ENCODE measurements at places on chromosomes 6 and 20.

- DNase-seq = no peak
These were observed 143.7 kb downstream of the CDH26 start for GRCh38 chr20:60101891-60102281.

GRCh38 chr6:154478701-154479060 lies 31.8 kb downstream of the CNKSR3 start:
- DNase-seq = no peak

GRCh38 chr6:75993236-75994162 lies 79.0 kb downstream of the IMPG1 start:
- DNase-seq = no peak

DNA sequence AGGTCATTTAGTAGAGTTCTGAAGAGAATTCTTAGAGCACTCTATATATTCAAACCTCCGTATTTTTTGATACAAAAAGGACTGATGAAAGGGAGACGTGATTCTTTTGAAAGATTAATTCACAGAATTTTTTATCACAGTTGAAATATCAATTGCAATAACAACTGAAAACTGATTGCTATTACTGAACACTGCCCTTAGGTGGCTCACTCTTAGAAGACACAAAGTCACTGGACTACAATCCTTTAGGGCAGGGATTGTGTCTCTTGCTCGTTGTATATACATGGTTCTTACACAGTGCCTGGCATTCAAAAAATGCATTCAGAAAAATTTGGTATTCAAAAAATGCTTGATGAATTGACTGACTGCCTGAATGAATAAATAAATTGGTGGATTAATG lies 17.1 kb upstream of the CALHM6 start:
- no peak for DNase-seq

DNA sequence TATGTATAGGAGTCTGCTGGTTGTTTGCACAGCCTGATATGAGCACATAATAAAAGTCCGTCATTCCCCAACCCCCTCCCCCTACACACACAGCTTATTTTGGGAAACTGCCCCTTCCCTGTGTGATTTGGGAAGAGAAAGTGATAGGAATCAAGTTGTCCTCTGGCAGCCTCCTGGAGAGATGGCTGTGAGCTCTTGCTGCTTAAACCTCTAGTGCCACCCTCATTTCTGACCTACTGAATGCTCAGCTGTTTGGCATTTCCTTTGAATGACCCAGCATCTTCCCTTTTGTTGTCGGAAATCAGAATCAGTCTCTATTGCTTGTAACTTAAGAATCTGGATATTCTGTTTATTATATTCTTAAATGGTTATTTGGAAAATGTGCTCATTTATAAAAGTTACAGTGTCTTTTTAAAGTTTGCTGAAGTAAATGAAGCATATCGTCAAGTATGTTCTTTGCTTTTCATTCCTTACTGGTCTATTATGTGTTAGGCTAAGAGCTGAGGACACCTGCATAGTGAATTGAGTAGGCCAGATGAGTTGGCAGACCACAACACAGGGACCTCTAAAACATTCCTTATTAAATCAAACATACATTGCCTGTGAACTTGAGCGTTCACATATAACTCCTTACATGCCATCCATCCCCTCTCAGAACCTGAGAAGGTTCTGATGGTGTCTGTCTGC lies 5.5 kb downstream of the RWDD2A start:
- DNase-seq = no peak

DNA sequence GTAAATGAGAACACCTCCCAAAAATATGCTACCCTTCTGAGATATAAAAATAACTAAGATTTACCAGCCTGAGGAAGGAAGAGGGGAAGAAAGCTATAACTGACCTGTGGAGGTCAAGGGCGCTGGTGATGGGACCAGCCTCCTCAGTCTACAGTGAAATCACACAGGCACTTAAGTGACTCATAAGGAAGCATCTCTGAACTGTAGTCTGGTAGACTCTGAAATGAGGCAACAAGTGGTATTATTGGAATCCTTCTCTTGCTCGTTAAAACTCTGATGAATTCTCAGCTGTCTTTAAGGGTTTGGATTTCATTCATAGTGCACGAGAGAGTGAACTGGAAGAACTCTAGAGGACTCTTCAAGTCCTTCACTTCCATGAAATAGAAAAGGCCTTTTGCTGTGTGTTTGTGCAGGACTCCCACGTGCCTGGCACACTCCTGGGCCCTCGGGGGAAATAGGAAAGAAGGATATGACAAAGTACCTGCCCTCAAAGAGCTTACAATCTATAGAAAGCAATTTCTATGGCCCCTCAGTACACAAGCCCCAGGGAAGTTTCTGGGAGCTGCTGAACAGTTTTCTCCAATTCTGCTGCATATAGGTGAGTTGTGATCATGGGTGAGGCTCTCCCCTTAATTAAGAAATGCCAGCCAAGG lies 231.8 kb upstream of the RREB1 start:
- DNase-seq = peak; percentile 94

GRCh38 chr6:146267946-146268345 lies 239.1 kb downstream of the GRM1 start:
- DNase-seq = no peak

GRCh38 chr6:86857783-86858182 lies 79.5 kb upstream of the HTR1E start:
- DNase-seq = no peak

DNA sequence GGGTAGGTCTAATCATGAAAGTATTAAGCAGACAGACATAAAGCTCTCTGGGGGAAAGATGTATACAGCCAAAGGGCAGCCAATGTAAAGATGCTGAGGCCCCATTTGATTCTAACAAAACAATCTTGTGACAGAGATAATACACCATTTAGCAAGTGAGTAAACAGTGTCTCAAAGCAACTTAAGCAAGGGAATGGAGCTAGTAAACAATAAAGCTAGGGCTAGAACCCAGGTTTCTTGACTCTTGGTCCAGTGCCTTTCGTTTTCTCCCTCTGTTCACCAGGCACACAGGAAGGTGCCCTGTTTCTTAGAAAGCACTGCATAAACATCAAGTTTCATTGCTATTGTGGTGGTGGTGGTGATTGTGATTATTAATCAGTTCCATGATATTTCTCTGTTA lies 5.1 kb downstream of the ELOVL2 start:
- DNase-seq = no peak

DNA sequence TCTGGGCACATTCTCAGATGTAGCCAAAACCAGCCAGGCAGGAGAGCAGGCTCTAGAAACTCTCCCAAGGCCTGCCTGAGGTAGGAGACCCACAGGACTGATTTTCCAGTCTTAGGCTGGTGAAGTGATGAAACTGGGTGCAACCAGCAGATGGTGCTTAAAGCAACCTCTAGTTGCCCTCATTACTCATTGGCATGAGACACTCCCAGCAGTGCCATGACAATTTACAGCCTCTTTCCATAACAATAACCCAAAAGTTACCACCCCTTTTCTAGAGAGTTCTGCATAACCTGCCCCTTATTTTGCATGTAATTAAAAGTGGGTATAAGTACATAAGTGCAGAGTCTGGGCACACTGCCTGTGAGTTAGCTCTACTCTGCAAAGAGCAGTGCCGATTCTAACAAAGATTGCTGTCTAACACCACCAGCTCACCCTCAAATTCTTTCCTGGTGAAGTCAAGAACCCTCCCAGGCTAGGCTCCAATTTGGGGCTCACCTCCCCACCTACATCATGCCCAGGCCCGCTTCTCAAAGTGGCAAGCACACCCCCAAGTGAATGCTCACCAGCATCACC lies 14.4 kb upstream of the GPR6 start:
- no peak for DNase-seq

- DNase-seq = peak; percentile 56
These were observed 131.8 kb downstream of the TIAM2 start for GRCh38 chr6:155126727-155127439.

DNA sequence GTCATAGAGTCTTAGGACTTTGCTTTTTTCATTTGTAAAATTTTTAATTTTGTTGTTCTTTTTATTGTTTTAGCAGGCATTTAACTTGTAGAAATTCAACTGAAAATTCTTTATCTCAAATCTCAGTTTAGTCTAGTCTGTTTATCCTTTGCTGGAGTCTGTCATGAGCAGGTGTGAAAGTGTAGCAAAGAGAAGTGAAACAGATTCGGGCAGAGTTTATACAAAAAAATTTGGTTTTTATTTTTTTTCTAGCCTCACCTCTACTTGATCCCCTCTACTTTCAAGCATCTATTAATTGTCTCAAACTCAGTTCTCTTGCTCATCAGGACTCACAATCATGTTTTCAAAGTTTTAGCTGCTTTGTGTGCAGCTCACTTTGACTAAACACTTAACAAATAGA lies 655.2 kb downstream of the HDGFL1 start:
- DNase-seq = no peak

GRCh38 chr20:5109276-5109675 lies 10.5 kb downstream of the PCNA start:
- no peak for DNase-seq

- DNase-seq = peak; percentile 34
These were observed 10.4 kb downstream of the PLCG1 start for GRCh38 chr20:41147767-41148191.

DNA sequence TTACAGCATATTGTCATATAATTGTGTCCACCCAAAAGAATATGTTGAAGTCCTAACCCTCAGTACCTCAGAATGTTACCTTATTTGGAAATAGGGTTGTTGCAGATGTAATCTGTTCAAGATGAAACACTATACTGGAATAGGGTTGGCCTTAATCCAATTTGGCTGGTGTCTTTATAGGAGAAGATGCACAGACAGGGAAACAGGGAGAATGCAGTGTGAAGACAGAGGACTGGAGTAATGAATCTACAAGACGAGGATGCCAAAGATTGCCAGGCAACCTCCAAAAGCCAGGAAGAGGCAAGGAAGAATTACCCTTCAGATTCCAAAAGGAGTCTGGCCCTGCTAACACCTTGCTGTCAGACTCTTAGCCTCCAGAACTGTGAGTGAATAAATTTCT lies 482.9 kb downstream of the PTPRT start:
- no peak for DNase-seq

GRCh38 chr6:98107801-98108200 lies 726.6 kb upstream of the POU3F2 start:
- DNase-seq = no peak

GRCh38 chr6:39731565-39731964 lies 6.4 kb upstream of the KIF6 start:
- DNase-seq = no peak

DNA sequence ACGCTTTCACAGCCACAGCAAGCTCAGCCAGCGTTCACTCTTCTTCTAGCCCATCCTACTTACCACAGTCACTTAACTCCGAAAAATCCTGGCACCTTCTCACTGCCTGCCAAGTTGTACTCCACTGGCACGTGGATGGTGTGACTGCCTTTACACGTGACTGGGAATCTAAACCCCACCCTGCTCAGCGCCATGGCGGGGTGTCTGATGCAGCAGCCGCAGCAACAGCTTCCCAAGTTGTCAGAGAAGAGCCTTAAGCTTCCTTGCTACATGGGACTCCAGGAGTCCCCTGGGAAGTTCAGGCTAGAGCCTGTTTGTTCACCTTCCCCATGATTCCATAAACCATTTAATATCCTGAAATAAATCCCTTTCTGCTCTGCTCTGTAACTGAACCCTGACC lies 61.9 kb upstream of the FOXC1 start:
- no peak for DNase-seq

DNA sequence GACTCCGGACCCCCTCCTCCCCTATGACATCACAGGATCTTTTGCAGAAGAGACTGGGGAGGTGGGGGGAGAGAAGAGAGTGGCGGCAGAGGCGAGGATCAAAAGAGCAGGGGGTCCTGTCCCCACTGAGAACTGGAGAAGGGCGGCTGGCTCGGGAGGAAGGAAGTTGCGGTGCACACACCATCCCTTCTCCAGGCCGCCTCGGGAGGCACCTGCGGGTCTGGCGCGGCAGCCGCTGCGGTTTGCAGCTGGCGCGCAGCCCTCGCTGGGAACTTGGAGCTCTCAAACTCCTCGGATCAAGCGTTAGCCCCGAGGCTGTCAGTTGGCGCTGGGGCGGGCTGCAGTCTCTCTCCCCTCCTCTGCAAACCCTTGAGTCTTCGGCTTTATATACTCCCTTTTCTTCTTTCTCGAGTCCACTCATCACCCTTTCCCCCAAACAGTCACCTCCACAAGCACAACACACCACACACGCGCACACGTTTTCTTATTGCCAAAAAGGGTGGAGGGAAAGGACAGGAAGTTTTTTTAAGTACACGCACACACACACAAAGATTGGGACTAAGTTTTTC lies 180.7 kb downstream of the TBXT start:
- DNase-seq = no peak

GRCh38 chr20:7742479-7742878 lies 197.8 kb downstream of the HAO1 start:
- DNase-seq = no peak

- no peak for DNase-seq
These were observed 829.4 kb downstream of the EPHA7 start for GRCh38 chr6:92589996-92590395.

DNA sequence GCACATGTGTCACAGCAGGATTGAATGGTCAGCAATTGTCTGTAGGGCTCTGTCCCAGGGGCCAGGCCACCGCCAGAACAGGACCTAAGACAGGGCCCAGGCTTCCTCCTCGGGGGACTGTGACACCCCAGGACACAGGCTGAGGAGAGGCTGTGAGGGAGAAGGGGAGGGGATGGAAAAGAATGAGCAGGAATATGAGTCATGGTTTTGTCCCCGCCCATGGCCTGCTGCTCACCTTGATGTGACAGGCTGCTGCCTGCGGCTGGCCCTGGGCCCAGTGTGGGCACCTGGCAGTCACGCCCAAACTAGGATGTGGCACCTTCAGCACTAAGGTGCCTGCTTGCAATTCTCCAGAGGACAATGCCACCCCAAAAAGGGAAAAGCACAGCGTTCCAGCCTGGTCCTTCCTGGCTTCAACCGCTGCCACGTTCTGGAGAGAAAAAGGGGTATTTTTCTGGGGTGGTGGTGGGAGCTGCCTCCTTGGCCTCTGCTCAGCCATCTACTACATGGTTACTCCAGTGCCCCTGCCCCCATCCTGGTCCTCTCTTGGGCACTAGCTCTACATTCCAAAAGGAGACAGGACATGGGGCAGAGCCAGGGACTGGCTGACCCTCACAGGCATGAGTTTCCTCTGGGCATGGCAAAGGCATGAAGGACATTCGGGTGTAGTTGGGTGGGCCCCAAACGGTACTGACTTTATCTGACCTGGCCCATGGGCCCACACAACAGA lies 93.4 kb downstream of the SLC22A23 start:
- no peak for DNase-seq

DNA sequence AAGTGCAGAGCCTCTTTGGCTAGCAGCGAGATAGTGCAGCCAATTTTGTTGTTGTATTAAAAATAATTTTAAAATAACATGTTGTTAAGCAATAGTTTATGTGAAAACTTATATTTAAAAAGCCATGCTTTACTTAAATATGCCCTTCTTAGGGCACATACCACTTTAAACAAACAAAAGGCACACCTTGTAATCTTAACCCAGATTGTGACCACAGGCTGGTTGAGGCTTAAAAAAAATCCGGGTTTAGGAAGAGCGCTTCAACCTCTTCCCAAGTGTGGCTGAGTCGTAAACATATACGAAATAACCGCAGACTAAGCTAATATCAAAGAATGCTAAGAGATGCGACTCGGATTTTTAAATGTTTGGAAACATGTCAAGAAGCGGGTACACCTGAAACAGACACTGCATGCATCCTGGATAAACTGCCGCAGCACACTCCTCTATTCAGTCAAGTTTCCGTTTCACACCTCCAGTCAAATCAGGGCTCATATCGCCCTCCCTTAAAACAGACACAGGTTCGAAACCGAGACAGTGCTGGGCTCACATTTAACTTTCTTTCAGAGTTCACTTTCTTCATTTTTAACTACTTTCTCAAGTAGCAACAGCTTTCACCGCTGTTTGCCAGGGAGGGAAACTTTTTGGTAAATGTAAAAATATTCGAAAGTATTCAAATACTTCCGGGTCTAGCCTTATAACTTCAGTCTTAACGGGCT lies 1.5 kb downstream of the DEK start:
- no peak for DNase-seq

Data from MV-4-11 (cell line).